ENCODE measurements at places on chromosomes 5 and 9.
A peak's percentile ranks its signal among the peaks of the same experiment; 100 is the strongest.

- DNase-seq: no peak
Measured at GRCh38 chr5:91830361-91830953, 447.3 kb upstream of the ARRDC3 start.

GRCh38 chr9:97956331-97956730, 18.4 kb upstream of the HEMGN start:
- no peak for DNase-seq

DNA sequence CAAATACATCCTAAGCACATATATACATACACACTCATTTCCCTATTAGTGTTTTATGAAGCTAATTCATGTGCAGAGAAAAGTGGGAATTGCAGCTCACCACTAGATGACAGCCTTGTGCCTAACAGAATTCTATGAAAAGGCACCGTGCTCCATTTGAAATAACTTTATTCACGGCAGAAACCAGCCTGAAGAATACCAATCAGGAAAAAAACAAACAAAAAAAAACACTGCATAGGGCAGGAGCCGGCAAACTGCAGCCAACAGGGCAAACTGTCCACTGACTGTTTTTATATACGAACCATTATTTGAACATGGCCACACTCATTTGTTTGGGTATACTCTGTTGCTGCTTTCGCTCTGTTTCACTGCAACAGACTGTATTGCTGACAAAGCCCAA, 33.6 kb downstream of the ERMP1 start:
- no peak for DNase-seq

GRCh38 chr9:5863092-5863746, 27.5 kb upstream of the MLANA start:
- no peak for DNase-seq

DNA sequence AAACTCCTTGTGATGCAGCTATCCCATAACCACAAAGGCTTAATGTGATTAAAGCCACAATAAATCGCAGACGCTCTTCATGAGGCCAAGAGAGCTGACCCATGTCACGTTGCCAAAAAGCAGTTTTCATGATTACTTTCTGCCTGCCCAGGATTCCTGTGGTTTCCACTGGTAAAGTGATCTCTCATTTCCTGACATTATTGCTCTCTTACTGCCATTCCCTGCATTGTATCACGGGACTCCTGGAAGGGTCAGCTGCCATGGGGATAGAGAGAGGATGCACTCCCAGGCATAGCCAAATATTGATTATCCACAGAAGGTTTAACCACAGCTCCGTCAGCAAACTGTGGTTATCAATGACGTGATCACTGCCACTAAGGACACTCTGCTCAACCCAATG, 103.8 kb upstream of the SLC1A3 start:
- DNase-seq: no peak

DNA sequence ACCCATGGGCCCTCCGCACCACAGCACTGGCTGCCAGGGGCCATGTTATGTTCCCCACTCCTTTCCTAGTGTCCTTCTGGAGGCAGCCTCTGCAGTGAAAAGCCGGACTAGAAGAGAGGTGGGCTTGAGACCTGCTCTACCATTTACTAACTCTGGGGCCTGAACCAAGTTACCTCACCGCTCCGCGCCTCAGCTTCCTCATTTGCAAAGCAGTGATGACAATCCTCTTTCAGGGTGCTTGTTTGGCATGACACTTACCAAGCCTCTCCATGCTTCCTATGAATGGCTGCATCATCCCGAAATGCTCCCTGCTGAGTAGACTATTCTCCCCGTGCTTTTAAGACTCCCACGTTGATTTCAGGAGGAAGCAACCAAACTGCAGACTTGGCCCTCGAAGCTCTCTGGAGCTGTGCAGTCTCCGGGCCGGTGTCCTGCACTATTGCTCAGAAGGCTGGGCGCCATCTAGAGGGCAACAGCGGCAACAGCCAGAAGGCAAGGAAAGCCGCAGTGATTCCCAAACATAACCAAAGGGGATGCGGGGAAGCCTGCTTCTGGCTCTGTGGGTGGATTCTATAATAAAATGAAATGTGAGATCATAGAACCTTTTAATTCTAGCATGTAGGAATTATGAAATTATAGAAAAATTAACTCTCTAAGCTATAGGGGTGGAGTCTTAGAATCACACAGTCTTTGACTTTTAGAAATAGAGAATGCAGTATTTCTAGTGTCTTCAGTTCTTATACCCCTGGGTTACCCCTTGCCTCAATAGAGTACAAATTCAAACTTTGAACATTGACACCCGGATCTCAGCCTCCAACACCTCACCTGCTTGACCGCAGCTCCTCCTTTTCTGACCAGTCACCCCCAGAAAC, 599.8 kb upstream of the BRINP1 start:
- DNase-seq: peak; percentile 47

DNA sequence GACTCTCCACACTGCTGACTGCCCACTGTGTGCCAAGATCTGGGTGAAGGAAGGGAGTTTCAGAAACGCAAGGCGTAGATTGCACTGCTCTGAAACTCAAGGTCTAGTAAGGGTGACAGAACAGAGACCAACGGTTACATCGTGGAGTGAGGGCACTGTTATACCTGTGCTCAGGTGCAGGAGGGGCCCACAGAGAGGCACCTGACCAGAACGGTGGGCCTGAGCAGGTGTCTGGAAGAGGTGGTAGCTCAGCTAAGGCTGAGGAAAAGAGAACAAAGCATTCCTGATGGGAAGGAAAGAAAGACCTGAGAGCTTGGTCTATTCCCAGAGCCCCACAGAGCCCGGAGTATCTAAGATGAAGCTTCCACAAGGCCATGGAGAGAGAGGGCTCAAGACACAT, 267.2 kb downstream of the MED10 start:
- DNase-seq: no peak

DNA sequence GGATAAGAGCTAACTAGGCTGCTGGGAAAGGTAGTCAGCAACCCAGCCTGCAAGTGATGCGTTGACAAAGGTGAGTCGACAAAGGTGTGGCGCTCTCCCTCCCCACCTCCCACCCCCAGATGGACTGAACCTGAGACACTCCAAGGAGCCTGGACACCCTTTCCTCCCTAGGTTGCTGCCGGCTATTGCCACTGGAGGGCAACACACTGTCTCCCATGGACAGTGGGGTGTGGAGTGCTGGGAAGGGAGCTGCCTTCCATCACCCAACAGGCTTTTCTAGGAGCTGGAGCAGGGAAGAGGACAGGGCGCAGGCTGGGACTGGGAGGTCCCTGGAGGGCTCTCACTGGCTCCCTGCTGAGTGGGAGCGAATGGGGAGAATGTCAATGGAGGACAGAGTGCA, 75.4 kb upstream of the ARAP3 start:
- DNase-seq: no peak

- DNase-seq: no peak
Measured at GRCh38 chr9:130668196-130668595, 3.8 kb downstream of the PRDM12 start.

DNA sequence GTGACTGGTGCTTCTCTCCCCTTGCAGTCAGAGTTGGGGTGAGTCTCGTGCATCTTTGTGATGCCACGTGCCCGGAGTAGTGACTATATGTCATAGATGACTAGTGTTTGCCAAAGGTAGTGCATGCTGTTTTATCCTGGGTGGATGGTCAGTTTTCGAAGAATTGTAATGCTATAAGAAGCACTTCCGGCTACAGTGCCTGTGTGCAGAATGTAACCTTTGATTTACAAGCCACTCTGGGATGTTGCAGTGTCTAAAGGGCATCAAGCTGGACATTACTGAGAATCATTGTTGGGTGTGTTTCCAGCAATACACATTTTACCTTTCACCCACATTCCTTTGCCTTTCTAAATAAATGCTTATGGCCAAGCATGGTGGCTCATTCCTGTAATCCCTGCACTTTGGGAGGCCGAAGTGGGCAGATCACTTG, 16.7 kb downstream of the MVB12B start:
- no peak for DNase-seq

DNA sequence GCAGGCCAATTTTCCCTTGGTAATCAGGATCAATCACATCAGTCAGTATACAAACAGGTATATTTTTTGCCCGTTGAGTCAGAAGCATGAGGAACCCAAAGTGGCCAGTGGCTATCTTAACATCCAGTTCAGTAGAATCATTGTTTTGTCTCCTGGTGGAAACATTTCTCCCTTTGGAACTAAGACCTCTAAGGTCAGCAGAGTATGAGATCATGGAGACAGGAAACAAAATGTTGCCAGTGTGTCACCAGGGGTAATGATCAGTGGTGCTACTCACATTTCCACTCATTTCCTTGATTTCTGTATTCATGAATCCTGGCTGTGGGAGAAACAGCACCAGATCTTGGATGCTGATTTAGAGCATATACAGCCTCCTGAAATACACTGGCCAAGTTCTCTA, 553.0 kb downstream of the CSNK1G3 start:
- DNase-seq: no peak

DNA sequence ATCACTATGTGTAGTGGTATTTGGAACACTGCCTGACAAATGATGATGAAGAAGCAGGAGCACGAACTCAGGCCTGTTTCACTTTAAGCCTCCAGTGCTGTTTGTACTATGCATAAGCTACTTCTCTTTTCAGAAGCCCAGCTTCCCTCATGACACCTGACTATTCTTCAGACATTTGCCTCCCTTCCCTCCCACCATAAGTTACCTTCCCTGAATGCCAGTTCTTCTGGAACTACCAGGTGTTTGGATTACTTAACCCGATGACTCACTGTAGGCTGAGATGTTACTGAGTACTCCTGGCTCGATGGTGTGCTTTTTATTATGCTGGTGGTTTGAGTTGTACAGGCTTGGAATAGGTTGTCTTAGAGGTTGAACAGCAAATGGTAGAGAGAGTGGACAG, 180.0 kb downstream of the SPATA31D1 start:
- no peak for DNase-seq

DNA sequence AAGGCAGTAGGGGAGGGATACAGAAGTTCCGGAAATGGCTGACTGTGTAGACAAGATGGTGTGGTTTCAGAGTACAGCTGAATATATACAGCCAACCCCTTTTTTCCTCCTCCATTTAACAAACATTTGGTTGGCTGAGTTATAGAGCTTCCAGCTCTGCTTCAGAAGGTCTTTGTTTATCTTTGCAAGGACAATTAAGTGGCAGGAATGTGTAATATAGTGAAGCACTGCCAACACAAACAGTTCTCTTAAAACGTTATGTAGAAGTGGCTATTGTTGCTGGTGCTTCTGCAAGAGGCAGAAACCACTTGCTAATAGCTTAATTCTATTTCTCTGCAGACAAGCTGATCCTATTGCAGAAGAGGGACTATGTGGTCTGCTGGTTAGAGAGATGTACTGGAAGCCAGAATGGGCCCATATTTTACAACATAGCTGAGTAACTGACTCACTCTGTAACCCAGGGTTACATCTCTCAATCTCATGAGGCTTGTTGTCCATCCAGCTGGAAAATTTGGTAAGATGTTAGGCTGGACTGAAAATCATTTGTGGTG, 62.7 kb upstream of the OSMR start:
- no peak for DNase-seq

- DNase-seq: no peak
Measured at GRCh38 chr5:174895360-174895759, 171.0 kb downstream of the MSX2 start.

DNA sequence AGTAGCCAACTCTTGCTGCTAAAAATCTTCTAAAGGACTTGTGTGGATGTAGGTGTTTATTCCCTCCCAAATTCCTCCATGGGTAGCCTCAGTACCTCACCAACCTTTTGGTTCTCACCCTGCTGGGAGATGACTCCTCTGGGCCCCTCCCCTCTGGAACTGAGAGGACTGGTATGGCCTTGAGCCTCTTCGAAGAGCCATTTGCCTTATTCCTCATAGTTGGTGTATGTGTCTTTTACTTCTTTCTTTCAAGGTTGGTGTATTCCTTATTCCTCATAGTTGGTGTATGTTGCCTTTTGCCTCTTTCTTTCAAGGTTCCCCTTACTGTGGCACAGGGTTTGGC, 48.3 kb downstream of the GNAQ start:
- no peak for DNase-seq

GRCh38 chr5:18761801-18762200, 1127.5 kb downstream of the TAF11L14 start:
- DNase-seq: no peak

GRCh38 chr5:104763216-104763615, 1200.6 kb upstream of the NUDT12 start:
- no peak for DNase-seq

DNA sequence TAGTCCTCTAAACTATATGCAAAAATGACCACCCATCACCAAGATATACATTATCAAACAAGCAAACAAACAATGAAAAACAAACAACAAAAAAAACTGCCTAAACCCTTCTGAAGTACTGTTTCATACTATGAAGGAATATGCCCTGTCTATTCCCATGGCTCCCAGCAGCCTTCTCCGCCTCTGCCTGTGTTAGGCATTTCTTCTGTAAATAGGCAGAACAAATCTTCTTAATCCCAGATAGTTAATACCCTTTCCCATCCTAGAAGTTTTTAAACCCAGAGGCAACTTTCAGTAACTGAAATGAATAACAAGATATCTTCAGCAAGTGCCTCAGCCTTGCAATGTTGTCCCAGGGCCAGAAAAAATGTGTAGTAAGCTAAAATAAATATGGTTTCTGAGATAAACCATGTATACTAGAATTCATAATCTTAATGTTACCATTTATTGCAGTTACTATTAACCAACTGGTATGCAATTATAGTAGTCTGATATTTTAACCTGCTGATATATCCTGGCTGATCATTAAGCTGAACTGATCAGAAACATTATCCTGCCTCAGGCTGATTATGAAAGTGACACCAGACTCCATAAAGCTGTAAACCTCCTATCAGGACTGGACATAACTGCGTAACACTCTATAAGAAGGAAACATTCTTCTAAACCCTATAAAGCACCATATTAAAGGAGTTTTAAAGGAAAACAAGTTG, 68.5 kb downstream of the ANKRD31 start:
- no peak for DNase-seq

GRCh38 chr5:318341-318897, 3.1 kb upstream of the AHRR start:
- DNase-seq: no peak

DNA sequence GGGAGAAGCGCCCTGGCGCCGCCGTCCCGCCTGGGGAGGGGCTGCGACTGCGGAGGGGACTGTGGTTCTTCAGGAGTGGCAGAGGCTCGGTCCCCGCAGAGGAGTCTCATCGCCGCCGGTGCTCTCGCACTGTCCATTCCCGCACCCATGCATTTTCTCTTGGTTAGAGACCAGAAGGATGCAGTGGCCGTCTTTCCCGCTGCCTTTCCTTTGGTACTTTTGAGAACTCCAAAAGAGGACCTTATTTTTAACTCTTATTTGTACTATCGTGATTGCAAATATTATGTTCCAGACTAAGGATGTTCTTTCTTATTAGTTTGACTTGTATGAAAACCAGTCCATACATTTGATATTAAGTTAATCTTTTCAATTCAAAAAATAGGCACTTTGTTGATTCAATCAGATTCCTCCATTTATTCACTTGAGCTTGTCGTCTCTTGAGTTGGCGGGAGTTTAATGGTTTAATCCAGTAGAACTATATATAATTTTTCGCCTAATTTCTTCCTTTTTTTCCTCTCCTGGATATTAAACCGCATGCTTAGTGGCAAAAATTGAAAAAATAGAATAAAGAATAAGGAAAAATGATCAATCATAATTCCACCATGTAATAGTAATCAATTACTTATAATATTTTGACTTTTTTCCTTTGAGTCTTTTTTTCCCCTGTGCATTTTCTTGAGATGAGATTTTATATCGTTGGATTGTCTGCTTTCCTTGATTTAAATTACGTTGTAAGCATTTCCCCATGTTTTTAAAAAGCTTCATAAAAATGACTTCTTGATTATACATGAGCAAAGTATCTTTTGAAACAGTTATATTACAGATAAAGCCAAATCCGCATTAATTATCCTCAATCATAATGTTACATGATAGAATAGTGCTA, 861 bp downstream of the ZFYVE16 start:
- peak; percentile 57 for DNase-seq
